ENCODE measurements at places on chromosomes 16 and 17. TPM values are rescaled to one million over a fixed set of nuclear protein-coding genes. Genes with fewer than 3 reads are reported as not detected.

GRCh38 chr16:13437413-13437795, 482.6 kb upstream of the ERCC4 start:
- no peak for ATAC-seq

GRCh38 chr17:67121316-67121891, 77.0 kb downstream of the CACNG1 start:
- ATAC-seq, result no peak

DNA sequence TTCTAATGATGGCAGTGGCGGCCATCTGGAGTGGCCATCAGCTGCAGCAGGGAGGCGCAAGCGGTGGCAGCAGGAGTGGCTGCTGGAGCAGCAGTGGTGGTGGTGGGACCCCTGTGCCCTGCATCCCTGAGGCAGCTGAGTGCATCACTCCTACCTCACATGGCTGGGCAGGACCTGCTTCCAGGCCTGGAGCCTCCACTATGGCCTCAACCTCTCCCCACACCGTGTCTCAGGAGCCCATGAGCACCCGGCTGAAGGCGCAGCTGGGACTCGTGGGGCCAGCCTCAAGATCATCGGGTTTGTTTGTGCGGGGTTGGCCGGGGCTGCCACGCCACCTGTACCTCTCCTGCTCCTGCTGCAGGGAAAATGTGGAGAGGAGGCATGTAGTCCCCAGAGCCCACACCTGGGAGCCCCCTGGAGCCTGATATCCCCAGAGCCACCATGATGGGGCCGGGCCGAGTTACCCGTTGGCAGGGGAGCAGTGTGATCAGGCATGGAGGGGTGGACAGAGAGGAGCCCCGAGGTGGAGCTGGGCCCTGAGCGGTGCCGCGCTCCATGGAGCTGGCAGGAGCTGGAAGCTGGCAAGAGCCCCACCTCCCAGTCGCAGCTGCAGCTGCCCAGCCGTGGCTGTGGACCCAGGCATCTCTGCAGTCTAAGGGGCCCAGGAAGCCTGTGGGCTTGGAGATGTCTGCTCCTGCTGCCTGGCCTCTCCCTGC, 16.7 kb downstream of the RHOT1 start:
- ATAC-seq, result no peak

- no peak for ATAC-seq
These were observed 36.0 kb downstream of the IQCK start for GRCh38 chr16:19753815-19754643.

GRCh38 chr16:71276589-71277334, 12.4 kb downstream of the CMTR2 start:
- ATAC-seq, result no peak

- ATAC-seq, result peak; percentile 20
These were observed 47.1 kb downstream of the SRCIN1 start for GRCh38 chr17:38558728-38559050.

- no peak for ATAC-seq
These were observed 13.2 kb downstream of the DDX42 start for GRCh38 chr17:63786971-63787711.

GRCh38 chr17:80964859-80965580, 26.6 kb upstream of the CHMP6 start:
- ATAC-seq, result peak; percentile 2

DNA sequence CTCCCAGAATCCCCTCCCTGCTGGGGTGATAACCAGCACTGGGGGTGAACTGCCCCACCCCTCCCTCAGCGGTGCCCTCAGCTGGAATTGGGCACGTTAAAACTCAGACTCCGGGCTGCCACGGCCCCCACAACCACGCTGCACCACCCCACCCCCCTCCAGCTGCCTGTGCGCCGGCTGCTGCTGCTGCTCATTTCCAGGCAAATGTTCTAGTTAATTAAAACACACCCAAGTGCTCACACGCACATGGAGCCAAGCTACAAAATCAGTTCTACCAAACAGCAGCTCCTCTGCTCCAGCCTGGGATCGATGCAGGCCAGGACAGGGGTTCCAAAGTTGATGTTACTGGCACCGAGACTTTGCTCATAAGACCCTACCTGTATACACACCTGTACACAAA, 180.5 kb downstream of the ZNF423 start:
- ATAC-seq, result no peak

DNA sequence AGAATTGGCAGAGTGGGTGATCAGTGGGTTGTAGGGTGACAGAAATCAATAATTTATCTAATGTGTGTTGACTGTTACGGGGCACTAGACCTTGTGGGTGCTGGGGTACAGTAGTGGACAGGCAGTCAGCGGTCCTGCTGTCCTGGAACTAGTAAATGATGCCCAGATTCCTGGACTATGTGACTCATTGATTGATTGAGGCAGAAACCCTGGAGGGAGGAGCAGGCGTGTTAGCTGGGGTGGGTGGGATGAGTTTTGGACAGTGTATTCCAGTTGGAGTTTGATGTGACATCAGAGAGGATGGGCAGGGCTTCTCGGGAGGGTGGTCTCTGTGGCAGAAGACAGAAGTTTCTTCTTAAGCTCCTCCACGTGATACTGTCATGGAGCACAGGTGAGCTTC, 24.4 kb downstream of the PRMT7 start:
- no peak for ATAC-seq

- ATAC-seq, result peak; percentile 53
These were observed at the start of gene C16orf74 for GRCh38 chr16:85750827-85751697. Gene C16orf74 (minus strand): TSS chr16:85751096. CDS start chr16:85735217, 15,879 bp downstream.

GRCh38 chr16:293043-293775, 10.2 kb downstream of the PDIA2 start:
- no peak for ATAC-seq

- ATAC-seq, result peak; percentile 96
These were observed 8.8 kb upstream of the GJD3 start for GRCh38 chr17:40373324-40373723.

DNA sequence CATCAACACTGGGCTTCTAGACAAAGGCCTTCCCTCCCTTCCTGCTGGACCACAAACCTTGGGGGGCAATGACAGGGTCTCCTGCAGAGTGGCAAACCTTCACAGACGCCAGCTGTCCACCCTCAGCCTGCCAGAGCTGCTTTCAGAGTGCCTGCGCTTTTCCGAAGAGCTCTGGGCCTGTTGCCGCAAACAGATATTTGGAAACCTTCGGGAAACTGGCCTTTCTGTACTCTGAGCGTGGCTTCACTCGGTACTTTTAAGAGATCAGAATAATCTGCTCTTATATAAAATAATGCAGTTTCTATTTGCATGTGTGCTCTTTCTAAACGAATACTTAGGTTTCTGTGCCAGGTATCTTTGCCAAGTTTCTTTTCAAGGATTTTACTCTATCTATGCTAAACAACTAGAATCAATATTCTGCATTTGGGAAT, 152.1 kb upstream of the CHMP6 start:
- ATAC-seq, result no peak

- ATAC-seq, result no peak
These were observed 72.2 kb downstream of the CLEC16A start for GRCh38 chr16:11016524-11016988.

DNA sequence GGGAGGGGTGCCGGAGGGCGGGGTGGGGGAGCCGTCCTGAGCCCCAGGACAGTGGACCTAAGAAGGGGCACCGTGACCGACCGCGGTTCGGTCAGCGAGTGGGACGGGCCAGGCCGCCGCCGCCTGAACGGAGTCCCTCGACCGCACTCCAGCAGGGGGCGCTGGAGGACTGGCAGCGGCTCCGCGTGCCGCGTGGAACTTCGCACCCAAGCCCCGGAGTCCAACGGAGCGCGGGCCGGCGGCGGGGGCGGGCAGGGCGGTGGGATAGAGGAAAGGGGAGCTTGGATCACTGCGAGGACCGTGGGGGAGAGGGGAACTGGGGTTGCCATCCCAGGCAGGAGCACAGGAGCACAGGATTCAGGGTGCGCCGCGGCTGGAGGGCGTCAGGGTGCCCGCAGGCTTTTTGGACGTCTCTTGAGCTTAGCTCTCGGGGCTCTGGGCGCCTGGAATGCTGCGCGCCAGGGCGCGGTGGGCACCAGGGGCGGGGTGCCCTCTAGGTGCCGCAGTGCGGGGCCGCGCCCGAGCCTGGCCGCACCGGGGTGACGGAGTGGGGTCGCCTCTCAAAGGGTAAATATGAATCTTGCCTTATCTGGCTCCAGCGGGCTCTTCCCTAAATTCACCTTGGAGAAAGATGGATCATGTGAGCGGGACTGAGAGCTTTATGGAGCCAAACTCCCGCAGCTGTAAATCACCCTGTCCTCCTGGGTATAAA, 379 bp upstream of the OTOP2 start:
- peak; percentile 82 for ATAC-seq

DNA sequence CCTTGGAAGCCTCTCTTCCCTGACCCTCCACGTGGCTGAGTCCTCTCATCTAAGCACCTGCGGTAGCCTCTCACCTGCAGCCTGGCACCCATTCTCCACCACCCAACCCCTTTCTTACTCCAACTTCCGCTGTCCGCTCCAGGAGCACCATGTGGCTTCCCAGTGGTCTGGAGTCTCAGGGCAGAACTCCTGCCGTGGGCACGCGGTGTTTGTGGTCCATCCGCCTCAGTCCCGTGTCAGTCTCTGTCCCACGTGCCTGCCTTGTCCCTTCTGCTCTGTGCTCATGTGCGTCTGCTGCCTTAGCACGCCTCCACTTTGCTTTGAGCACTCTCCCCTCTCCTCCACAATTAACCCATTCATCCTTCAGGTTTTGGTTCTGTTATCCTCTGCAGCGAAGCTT, 49.7 kb downstream of the KATNIP start:
- no peak for ATAC-seq

DNA sequence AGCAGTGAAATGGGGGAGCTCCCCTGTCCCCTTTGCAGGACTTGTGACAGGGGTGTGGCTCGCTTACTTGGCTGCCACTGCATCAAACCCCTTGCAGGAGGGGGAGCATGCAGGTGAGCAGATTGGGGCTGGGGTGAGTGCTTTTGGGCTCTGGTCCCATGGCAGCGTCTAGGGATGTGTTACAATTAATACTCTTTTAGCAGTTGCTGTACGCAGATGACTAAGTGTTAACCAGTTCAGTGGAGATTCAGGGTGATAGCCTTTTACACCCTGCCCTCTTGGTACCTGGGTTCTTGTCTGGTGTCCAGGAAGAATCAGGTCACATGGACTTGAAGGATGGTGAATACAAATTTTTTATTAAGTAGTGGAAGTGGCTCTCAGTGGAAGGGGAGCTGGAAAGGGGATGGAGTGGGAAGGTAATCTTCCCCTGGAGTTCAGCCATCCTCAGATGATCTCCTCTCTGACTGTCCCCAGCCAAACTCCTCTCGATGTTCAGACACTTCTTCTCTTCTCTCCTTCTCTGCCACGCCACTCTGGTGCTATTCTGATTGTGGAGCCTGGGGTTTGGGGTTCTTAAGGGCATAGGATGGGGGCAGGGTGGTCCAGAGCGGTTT, 100.1 kb downstream of the MARF1 start:
- no peak for ATAC-seq

DNA sequence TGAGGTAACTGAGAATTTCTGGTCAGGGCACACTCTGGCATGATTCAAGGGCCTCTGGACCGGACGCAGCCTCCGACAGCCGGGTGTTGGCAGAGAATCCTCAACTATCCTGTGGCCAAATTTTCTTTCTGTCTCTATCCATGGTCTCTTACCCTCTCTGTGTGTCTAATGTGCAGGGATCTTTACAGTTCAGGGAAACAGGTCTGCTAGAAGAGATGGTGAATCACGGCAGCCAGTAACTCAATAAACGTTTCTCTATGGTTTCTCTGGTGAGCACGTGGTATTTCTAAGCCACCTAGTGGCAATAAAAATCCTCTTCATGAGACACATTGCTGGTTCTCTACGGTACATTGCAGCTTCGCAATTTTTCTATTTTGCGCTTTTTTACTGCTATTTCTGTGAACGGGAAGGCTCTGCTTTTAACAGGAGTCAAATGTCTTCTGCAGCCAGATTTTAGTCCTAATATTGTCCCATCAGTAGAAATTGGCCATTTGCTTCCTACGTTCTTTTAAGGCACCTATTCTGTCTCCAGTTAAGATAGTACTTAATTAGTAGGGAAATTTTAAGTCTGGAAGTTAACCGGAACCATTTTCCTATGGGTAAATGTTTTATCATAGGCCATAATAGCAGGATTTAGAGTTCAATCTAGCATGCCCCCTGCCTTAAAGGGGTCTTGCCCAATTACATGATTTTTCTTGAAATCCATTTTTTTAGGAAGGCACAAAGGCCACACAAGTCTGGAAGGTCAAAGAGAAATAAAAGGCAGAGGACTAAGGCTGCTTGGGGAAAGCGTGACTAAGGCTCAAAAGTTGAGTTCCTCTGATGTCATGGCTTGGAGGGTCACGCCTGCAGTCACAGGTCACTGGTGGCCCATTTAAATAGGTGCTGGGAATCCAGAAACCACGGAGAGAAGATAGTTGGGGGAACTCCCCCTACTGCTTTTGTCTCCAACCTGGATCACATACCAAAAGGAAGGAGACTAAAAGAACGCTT, 31.5 kb downstream of the QPRT start:
- peak; percentile 99 for ATAC-seq

GRCh38 chr17:66364508-66364907, 62.1 kb downstream of the PRKCA start:
- ATAC-seq, result peak; percentile 67

GRCh38 chr16:75206749-75207451, at the start of gene CTRB2:
Gene CTRB2 (minus strand): TSS chr16:75207161. CDS start chr16:75207141, 20 bp downstream.
- no peak for ATAC-seq

- ATAC-seq, result no peak
These were observed 93.4 kb downstream of the SSH2 start for GRCh38 chr17:29836643-29837042.

- no peak for ATAC-seq
These were observed 14.3 kb upstream of the METTL22 start for GRCh38 chr16:8607214-8607613.

DNA sequence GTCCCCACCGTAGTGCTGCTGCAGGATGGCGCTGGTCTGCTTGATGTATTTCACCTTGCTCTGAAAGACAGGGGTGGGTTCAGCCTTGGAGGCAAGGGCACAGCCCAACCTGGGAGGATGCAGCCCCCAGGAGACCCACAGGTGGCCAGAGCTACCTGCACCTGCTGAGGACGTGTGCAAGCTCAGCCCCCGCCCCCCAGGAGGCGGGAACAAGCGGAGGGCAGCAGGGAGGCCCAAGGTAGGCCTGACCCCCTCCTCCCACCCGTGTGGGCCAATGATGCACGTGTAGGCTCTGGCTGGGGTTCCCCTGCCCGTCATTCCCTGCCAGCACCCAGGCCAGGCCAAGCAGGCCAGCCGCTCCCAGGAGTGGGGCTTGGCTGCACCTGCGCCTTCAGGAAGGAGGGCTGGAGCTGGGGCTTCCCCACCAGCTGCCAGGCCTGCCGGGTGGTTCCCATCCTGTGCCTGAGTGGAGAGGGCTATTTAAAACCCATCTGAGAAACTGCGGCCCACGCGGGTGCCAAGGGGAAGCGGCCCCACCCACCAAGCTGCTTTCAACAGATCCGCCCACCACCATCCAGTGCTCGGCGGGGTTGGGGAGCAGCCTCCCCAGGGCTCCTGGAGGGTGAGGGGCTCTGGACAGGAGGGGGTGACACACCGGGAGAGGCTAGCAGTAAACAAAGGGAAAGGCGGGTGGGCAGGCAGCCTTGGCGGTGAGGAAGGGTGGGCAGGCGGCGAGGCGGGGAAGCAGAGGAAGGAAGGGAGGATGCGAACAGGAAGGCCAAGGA, 3.8 kb downstream of the NTHL1 start:
- no peak for ATAC-seq

- ATAC-seq, result no peak
These were observed 13.5 kb downstream of the NUDT16L1 start for GRCh38 chr16:4706871-4707270.

GRCh38 chr16:10594312-10594950, 14.0 kb upstream of the EMP2 start:
- ATAC-seq, result no peak

The KRT28 gene
- not detected for total RNA-seq

The GCGR gene
- total RNA-seq, result 0.26 TPM

The KRT13 gene
- not detected for total RNA-seq

The KRTAP1-5 gene
- total RNA-seq, result not detected

The KRT33A gene
- not detected for total RNA-seq

The SOX9 gene
- total RNA-seq, result not detected

The SSH2 gene
- 49.7 TPM for total RNA-seq

The ABCC1 gene
- total RNA-seq, result 84.0 TPM

The AGRP gene
- total RNA-seq, result not detected

The OSGIN1 gene
- total RNA-seq, result 2.5 TPM

The MYH13 gene
- total RNA-seq, result not detected
